ENCODE measurements at places on chromosomes 4 and X.

DNA sequence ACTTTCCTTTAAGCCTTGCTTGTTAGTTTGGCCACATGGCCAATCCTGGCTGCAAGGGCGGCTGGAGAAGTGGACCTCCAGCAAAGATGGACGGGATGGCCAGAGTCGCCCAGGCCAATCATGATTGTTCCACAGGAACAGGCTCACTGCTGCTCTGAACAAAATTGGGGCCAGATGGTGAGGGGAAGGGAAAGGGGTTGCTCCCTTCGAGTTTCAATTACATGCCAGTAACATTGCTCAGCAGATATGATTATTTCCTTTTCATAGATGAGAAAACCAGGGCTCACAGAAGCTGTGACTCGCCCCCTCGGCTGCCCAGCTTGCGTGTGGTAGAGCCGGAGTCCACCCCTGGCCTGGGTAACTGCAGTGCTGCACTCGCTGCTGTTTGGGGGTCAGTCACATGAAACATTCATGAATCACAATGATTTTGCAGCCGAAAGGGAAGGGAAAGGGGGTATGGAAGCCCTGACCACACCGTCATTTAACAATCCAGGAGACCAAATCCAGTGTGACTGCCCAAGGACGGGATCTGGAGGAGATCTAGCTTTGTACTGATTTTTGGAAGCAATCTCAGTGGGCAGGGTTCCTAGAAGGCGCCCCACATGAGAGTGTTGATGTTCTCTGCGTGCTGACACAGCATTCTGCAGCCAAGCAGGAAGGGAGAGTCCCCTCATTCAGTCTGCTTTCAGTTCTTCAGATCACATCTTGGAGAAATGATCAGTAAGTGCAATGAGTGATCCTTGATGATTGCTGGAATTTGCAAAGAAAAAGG lies 77.3 kb upstream of the MSX1 start:
- DNase-seq = no peak

DNA sequence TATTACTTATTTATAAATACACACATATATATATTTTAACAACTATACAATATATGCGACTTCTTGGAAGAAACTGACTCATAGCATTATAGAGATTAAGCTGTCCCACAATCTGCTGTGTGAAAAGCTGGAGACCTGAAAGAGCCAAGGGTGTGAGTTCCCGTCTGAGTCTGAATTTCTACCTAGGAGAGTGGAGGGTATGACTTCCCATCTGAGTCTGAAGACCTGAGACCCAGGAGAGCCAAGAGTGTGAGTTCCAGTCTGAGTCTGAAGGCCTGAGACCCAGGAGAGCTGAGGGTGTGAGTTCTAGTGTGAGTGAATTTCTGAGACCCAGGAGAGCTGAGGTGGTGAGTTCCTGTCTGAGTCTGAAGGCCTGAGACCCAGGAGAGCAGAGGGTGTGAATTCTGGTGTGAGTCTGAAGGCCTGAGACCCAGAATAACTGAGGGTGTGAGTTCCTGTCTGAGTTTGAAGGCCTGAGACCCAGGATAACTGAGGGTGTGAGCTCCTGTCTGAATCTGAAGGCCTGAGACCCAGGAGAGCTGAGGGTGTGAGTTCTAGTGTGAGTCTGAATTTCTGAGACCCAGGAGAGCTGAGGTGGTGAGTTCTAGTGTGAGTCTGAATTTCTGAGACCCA lies 8.9 kb upstream of the P2RY8 start:
- no peak for DNase-seq

- DNase-seq = no peak
Observed at GRCh38 chr4:16006771-16007446, 43.9 kb upstream of the FGFBP2 start.

- DNase-seq = no peak
Observed at GRCh38 chr4:154620111-154620510, 7.7 kb upstream of the FGG start.

GRCh38 chr4:156945532-156945931 lies 26.1 kb downstream of the PDGFC start:
- no peak for DNase-seq

DNA sequence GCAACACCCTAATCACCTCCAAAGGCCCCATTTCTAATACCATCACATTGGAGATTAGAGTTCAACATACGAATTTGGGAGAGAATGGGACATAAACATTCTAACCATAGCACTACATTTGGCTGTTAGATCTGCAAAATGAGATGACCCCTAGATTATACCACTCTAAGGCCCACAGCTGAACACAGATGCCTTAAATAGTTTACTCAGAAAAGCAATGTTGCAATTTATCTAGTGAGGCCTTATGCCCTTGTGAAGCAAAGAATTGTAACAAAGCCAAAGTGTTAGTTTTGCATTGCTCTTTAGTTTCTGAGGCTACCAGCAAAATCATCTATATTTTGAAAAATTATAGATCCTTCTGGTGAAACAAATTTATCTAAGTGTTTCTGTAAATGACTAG lies 31.6 kb upstream of the ARHGEF6 start:
- DNase-seq = no peak

GRCh38 chr4:42672359-42673081 lies 15.6 kb upstream of the ATP8A1 start:
- DNase-seq = no peak

DNA sequence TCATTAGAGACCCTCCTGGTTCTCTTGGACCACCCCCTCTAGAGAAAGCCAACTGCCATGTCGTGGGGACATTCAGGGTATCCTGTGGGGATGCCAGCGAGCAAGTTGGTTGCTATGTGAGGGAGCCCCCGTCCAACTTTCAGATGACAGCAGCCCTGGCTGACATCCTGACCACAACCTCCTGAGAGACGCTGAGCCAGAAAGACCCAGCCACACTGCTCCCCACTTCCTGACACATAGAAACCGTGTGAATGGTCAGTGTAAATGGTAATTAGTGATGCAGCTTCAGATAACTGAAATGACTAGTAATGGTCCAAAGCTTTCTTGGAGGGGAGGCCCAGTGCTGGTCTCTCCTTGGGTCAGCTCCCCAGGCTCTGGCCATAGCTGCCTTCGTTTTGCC lies 10.8 kb downstream of the CLCN4 start:
- DNase-seq = no peak

- no peak for DNase-seq
Observed at GRCh38 chr4:44150091-44150576, 298.5 kb downstream of the KCTD8 start.

- peak; percentile 97 for DNase-seq
Observed at GRCh38 chrX:318739-319578, at the start of gene GTPBP6. Gene GTPBP6, minus strand, starts transcription at chrX:318796. Its CDS starts 9 bp downstream, at chrX:318787.

GRCh38 chr4:127486248-127486647 lies 146.5 kb upstream of the INTU start:
- DNase-seq = no peak

DNA sequence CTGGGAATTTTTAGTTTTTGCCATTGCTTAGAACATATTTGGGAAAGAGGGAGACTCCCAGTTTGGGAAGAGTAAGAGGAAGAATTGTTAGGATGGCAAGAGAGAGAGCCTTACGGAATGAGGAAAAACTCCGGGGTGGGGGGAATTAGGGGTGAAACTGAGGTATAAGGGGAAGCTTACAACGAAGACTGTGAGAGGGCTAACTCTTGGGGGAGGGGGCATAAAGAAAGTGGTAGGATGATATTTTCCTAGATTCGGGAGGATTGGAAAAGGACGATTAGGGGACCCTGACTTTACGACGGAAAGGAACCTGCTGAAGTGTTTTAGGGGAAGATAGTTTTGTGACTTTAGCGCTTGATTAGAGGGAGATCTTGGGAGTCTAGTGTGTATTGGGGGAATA lies 86.2 kb upstream of the HPRT1 start:
- DNase-seq = no peak

DNA sequence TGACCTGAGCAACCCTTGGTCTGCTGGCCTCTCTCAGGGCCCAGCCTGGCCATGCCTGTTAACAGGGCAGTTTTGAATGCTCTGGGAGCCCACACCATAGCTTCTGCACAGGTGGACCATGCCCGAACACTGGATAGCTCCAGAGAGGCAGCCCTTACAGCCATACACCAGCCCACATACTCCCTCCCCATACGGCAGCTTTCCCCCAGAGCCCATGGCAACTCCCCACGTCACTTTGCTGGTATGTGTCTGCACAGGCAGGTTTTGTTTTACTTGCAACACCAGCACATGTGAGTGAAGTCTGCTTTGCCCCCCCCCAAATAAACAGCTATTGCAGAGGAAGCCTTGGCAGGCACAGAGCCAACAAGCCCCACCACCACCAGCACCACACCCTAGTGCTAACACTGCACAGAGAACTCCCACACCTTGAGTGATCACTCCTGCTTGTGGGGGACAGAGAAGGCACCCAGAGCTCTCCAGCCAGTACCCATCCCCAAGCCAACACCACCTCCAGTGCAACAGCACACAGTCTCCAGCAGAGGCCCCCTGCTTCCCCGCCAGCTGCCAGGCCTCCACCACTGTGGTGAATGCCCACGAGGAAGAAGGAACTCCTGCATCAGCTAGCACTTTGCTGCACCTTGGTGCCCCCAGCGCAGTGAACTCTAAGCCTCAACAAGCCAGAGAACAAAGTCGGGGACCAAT lies 87.3 kb downstream of the STPG2 start:
- no peak for DNase-seq

DNA sequence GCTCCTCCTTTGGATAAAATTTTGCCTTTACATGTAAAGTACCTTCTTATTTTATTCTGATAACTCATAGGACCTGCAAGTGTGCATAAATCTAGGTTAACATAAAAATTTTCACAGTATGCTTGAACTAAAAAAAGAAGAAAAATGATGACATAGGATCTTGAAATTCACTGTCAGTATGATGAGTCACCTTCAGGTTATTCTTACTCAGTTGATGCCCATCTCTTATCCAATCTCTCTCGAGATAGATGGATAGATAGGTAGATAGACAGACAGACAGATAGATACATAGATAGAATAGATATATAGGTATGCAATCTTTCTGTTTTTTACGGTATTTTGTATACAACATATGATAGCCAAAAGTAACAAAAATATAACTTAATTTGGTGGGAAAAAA lies 485.5 kb downstream of the NAF1 start:
- DNase-seq = no peak

DNA sequence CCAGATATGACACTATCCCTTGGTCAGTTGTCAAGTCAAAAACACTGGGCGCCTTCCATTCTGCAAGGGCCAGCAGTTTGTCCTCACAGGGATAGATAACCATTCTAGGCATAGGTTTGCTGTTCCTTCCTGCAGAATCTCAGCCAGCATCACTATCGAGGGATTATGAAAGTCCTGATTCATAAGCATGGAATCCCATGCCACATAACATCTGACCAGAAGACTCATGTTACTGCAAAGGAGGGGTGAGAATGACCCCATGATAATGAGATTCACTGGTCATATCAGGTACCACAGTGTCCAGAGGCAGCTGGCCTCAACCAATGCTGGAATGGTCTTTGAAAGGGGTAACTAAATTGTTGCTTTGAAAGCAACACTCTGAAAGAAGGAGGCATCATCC lies 84.7 kb downstream of the OTC start:
- DNase-seq = no peak

DNA sequence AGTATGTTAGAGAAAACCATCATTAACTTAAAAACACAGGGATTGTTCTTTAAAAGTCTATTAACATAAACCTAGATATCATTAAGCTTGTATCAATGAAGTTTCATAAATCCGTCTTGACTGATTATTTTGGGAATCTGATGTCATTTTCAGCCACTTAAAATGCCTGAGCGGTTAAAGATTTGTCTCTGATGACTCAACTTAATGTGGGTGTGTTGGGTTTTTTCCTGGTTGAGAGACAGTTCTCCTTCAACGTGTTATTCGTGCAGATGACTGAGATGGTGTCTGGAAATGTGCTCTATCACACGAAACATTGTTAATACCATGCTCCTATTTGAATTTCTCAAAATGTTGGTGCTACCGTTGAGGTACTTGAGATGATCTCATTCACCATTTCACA lies 227.3 kb upstream of the TENM3 start:
- DNase-seq = no peak

GRCh38 chr4:38177035-38177546 lies 216.9 kb downstream of the PTTG2 start:
- peak; percentile 27 for DNase-seq

DNA sequence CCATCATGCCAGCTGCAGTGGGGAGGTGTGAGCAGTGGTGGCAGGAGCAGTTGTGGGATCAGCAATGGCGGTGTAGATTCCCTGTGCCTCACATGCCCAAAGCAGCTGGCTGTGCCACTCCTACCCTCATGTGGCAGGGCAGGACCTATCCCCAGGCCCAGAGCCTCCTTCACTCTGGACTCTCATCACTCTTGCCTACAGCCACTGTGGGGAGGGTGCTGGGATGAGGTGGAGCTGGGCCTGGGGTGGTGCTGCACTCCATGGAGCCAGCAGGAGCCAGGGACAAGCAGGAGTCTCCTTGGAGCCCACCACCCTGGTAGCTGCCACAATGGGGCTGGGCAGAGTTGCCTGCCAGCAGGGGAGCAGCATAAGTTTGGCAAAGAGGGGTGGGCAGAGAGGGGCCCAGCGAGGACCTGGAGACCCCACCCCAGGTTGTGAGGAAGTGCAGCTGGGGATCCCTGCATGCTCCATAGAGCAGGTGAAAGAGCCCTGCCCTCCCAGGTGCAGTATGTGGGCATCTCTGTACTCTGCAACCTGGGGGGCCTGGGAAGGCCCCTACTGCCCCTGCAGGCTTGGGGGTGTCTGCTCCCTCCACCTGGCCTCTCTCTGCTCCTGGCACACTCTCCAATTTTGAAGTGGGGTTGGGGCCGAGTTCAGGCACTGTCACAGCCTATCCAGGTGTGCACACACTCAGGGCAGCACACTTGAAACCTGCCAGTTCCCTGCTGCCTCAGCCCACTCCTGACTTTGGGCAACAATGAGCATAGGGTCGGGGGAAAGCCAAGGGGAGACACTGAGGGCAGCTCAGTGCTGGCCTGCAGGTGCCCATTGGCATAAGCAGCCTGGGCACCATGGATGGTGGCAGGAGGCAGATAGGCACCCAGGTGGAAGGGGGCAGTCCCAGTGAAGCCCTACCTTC lies 74.0 kb upstream of the INTU start:
- no peak for DNase-seq

DNA sequence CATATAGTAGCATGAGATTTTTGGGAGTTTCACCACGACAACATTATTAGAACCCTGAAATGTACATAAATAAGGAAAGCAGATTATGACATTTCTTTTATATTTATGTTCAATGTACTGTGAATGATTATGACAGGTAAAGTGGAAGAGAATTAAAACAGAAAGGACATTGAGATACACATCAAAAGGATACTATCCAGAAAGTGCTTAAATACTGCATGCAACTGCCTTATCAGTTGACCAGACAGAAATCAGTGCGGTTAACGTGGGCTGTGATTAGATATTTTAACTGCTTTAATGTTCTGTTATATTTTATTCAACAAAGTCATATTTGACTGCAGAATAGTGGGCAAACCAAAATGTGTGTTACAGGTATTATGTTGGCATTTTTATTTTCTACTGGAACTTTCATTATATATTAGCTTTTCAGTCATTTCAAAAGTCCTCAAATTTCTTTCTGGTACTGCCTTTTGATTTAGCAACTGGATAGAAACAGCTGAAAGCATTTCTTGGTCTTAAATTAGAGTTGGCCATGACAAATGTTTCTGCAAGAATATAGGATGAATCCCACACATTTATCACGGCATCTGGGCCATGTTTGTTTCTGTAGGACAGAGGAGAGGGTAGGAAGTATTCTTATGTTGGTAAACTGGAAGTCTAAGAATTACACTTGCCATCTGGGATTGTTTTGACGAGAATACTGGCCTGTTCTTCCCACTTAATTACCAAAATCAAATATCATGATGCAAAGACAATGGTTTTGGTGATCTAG lies 255.2 kb downstream of the SLC39A8 start:
- no peak for DNase-seq

GRCh38 chr4:76736414-76736813 lies 161.5 kb downstream of the SOWAHB start:
- no peak for DNase-seq

GRCh38 chrX:9153300-9153699 lies 119.4 kb upstream of the FAM9B start:
- DNase-seq = no peak

Data from activated T-cell treated with anti-CD3 and anti-CD28 coated beads for 1 hour (primary cell).